ENCODE measurements at places on chromosomes 5 and 9. TPM values are rescaled to one million over a fixed set of nuclear protein-coding genes. Genes with fewer than 3 reads are reported as not detected.

The PDCD1LG2 gene
- 0.60 TPM for polyA plus RNA-seq

The FLT4 gene
- 10.2 TPM for polyA plus RNA-seq

The PCDHGA11 gene
- 1.4 TPM for polyA plus RNA-seq

The ANKRD18B gene
- 0.22 TPM for polyA plus RNA-seq

The BAAT gene
- 0.60 TPM for polyA plus RNA-seq

The FRRS1L gene
- 9.1 TPM for polyA plus RNA-seq

The GABRA6 gene
- not detected for polyA plus RNA-seq

The PTGDS gene
- polyA plus RNA-seq: 4.6 TPM

The CAMK2A gene
- 1.1 TPM for polyA plus RNA-seq

The ADRA1B gene
- 0.12 TPM for polyA plus RNA-seq

The HMCN2 gene
- polyA plus RNA-seq: 20.0 TPM

The PCDHGB7 gene
- 3.6 TPM for polyA plus RNA-seq

The FAM200C gene
- 7.8 TPM for polyA plus RNA-seq

The SGCD gene
- 9.0 TPM for polyA plus RNA-seq

The GLT6D1 gene
- not detected for polyA plus RNA-seq

The MSANTD3 gene
- 15.1 TPM for polyA plus RNA-seq

The SPATA9 gene
- polyA plus RNA-seq: 1.1 TPM

The COL5A1 gene
- 79.9 TPM for polyA plus RNA-seq

The CDK9 gene
- 57.4 TPM for polyA plus RNA-seq

The FGF18 gene
- 1.4 TPM for polyA plus RNA-seq

The SHISAL2B gene
- polyA plus RNA-seq: 0.06 TPM

The PCDHA1 gene
- polyA plus RNA-seq: 0.55 TPM

The SMIM27 gene
- polyA plus RNA-seq: 14.6 TPM

The REXO4 gene
- 23.6 TPM for polyA plus RNA-seq

The SPINK7 gene
- 0.06 TPM for polyA plus RNA-seq

The NPR2 gene
- 15.3 TPM for polyA plus RNA-seq

The SLC34A3 gene
- 36.9 TPM for polyA plus RNA-seq

The IL13 gene
- polyA plus RNA-seq: 0.07 TPM

The GALT gene
- 83.9 TPM for polyA plus RNA-seq

The SLC25A2 gene
- 0.04 TPM for polyA plus RNA-seq

The DNAI1 gene
- polyA plus RNA-seq: 0.24 TPM

The QRFP gene
- polyA plus RNA-seq: 0.36 TPM

The PTGES gene
- polyA plus RNA-seq: 4.9 TPM

The FGF1 gene
- 9.7 TPM for polyA plus RNA-seq

The SOHLH1 gene
- polyA plus RNA-seq: not detected

The TAL2 gene
- 0.58 TPM for polyA plus RNA-seq

The CATSPER3 gene
- polyA plus RNA-seq: 1.4 TPM

The PCDHGC5 gene
- 0.39 TPM for polyA plus RNA-seq

The CDX1 gene
- 196 TPM for polyA plus RNA-seq

The GFI1B gene
- 6.2 TPM for polyA plus RNA-seq

The SLCO6A1 gene
- 0.13 TPM for polyA plus RNA-seq

The SHOC1 gene
- 0.10 TPM for polyA plus RNA-seq

The IFNB1 gene
- not detected for polyA plus RNA-seq

The PDE4D gene
- 13.5 TPM for polyA plus RNA-seq

The PSAT1 gene
- 4.9 TPM for polyA plus RNA-seq

The KCNV2 gene
- 0.09 TPM for polyA plus RNA-seq

The HDAC3 gene
- polyA plus RNA-seq: 71.5 TPM

The IGFBPL1 gene
- polyA plus RNA-seq: 3.8 TPM

The FSTL4 gene
- polyA plus RNA-seq: 1.4 TPM

The KLHL3 gene
- polyA plus RNA-seq: 7.2 TPM

The SCGB3A2 gene
- polyA plus RNA-seq: not detected

The ATG10 gene
- polyA plus RNA-seq: 9.2 TPM

The MSX2 gene
- 1.7 TPM for polyA plus RNA-seq

The ZNF879 gene
- polyA plus RNA-seq: 3.8 TPM

The LEAP2 gene
- polyA plus RNA-seq: 12.3 TPM

The LPCAT1 gene
- polyA plus RNA-seq: 14.8 TPM

The OR1J2 gene
- polyA plus RNA-seq: not detected

The ACOT12 gene
- polyA plus RNA-seq: 0.72 TPM

All from large intestine (tissue), 12 donors.